ENCODE measurements at places on chromosomes 1 and 21.

GRCh38 chr1:2534687-2535441 lies 4.8 kb upstream of the HES5 start:
- peak; percentile 70 for DNase-seq

- no peak for DNase-seq
These were observed 73.1 kb upstream of the C1orf105 start for GRCh38 chr1:172347416-172347815.

DNA sequence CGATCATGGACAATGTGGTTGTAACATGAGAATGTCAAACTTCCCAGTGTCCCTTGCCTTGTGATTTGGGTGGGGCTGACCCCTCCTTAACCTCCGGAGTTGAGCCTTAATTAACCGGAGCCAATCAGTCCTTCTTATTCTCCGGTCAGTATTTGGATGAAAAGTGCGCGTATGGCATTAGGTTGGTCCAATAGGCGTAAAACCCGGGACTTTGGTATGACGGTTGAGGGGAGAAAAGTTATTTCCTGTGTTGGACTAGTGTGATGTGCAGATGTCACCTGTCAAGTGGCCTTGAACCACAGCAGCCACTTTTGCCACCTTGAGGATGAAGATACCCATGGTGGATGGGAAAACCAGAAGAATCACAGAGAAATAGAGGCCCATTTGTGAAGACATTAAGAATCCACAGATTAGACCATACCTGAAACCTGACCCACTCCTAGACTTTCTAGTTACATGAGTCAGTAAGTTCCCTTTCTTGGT lies 5.1 kb downstream of the PAFAH2 start:
- no peak for DNase-seq

- no peak for DNase-seq
These were observed 684 bp downstream of the IFI16 start for GRCh38 chr1:159010391-159010790.

DNA sequence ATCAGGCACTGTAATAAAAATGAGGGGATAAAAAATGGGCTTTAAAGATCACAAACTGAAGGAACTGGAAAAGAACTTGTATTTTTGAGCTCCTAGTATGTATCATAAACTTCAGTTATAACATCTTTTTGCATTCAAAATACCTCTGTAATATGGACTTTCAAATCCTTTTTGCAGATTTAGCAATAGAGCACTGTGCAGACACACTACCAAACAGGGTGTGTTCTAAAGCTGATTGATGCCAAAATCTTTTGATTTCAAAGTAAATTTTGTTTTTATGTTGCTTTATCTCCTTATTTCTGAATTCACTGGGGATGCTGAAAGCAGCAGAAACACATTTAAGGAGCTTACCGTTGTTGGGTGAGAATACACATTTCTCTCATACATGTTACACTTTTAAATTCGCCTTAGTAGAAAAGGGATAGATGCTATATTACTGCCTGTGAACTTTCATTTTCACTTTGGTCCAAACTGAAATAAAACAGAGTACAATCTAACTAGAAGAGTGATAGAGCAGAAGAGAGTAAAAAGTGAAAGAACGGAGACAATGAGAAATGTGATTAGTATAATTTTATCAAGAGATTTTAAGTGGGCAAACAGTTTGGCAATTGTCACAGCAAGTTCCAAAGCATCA lies 1126.6 kb downstream of the BRINP3 start:
- DNase-seq, result no peak

GRCh38 chr1:54581621-54582035 lies 33.6 kb downstream of the ACOT11 start:
- peak; percentile 27 for DNase-seq

- peak; percentile 72 for DNase-seq
These were observed 4.1 kb upstream of the TFAP2E start for GRCh38 chr1:35568975-35569395.

GRCh38 chr1:166876540-166876838 lies 425 bp upstream of the TADA1 start:
- no peak for DNase-seq

DNA sequence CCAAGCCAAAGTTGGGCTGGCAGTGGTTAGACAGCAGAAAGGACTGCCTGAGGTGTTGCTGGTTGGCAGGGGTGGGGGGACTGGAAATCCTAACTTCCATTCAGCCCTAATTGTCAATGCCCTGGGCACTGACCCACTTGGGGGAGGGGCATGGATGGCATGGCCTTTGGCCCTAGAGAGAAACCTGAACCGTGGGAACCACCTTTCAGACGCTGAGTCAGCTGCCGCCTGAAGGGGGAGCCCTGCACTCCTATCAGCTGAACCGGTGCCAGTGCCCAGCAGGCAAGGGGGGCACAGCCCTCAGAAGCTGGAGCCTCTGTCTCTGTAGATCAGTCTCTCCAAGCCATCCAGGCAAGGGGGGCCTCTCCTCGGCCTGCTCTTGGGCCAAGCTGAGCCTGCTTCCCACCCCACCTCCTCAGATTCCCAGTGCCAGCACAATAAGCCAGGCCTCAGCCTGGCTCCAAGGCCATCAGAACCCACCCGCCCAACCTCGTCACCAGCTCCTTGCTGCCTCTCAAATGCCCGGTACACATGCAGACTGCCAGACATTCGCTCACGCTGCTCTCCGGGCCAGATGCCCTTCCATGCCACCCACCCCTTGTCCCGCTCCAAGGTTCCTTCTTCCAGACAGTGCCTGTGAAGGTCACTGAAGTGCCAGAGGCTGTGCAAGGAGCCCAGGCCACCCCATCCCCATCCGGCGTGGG lies 11.6 kb downstream of the TINAGL1 start:
- DNase-seq, result peak; percentile 40

GRCh38 chr1:232226197-232226712 lies 403.7 kb downstream of the SIPA1L2 start:
- DNase-seq, result peak; percentile 79

DNA sequence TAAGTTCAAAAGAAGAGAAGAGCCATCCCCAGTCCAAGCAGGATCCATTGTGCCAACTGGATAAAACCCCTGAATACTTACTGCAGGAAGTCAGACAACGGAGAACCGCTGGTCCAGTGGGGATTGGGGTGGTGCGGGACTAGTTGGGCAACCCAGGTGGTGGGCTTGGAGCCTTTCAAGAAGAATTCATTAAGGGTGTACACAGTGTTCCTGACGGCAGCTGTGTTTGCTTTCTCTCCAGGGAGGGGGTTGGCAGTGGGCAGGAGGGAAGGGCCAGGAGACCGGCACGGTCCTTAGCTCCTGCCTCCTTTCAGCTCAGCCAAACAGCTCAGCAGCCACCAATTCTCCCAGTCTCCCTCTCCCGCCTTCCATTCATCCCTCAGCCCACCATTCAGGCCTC lies 7.1 kb upstream of the CDK18 start:
- DNase-seq, result no peak
